LHCN-M2 (cell line): ENCODE measurements at places on chromosomes 11 and 22. TPM values are rescaled to one million over a fixed set of nuclear protein-coding genes. Genes with fewer than 3 reads are reported as not detected.

DNA sequence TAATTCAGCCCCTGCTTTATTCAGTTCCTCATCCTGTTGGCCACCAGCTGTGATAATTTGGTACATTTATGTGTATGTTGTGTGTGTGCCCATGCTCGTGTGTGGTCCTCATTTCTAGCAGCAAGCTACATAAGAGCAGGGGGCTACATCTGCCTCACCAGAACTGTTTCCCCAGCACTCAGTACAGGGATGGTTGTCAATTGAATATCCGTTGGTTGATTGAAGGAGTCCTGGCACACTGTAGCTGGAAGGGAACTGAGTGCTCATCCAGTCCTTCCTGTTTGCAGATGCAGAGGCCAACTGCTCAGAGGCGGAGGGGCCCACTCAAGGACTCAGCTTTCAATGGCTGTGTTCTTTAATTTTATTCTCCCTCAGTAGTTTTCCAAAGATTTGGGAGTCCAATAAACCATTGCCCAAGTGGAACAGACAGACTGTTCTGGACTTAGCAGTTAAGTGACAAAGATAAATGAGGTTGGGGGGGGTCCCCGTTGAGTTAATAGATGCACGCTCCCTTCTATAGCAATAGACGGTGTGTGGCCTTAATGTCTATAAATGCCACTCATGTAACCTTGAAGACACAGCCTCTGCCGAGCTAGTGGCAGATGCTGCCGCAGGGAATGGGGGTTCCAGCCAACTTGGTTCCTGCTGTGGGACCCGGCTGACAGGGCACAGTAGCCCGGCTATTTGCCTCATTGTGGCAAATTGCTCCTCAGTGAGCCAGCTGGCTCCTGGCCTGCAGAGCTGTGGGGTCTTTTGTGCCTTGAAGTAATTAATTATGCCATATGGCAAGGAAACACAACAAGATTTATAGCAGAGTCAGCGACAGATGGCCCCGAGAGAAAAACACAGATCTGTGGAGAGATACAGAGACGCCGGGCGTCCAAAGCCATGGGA is 71.4 kb upstream of the GRK3 start:
- no peak for DNase-seq

GRCh38 chr11:2092956-2093412 is 46.2 kb downstream of the IGF2 start:
- DNase-seq: peak; percentile 94

DNA sequence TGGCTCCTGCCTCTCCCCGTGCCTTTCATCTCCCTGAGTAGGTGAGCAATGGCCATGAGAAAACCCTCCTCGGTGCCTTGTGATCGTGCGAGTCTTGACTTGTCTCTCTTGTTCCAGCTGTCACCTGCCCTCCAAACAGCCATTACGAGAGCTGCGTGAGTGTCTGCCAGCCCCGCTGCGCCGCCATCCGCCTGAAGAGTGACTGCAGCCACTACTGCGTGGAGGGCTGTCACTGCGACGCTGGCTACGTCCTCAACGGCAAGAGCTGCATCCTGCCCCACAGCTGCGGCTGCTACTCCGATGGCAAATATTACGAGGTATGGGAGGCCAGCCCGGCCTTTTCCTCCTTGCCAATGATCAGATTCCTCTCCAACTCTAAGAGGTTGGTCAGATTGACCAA is 51.7 kb downstream of the TECTA start:
- no peak for DNase-seq

- no peak for DNase-seq
These were observed 49.0 kb upstream of the GCAT start for GRCh38 chr22:37758694-37759093.

DNA sequence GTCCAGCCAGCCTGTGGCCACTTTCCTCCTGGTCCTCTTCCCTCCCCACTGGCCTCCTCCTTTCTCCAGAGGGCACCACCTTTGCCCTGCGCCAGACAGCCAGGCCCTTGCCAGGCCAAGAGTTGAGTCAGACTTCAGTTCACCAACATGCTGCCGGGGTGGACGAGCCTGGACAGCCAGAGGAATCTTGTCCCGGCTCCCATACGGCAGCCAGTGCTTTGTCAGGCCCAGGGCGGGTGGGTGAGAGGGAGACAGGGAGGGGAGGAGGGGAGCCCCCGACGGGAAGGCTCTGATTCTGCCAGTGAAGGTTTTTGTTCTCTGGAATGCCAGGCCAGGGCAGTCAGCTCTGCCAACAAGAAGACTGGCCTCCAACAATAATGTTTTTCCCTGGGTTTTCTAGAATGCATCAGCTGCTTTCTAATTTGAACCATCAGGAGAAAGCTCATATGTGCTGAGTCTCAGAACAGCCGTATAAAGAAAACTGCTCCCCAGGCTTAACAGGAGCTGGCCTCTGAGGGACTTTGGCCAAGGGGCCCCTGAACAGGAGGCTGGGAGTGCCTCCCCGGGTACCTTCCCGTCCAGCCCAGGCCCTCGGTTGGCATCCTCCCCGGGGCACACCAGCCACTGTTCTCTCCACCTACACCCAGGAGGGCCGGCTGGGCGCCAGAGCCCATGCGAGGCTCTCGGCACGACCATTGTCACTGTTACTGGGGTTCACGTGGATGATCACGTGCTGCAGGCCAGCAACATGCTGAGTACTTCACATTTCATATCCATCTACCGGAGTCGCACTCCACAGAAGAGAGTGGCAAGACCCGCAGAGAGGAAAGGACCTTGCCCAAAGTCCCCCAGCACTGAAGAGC is 28.6 kb downstream of the LIF start:
- DNase-seq: peak; percentile 39

GRCh38 chr11:109508943-109509342 is 87.0 kb downstream of the C11orf87 start:
- no peak for DNase-seq

GRCh38 chr11:11148104-11148509 is 204.9 kb downstream of the CSNK2A3 start:
- peak; percentile 92 for DNase-seq

DNA sequence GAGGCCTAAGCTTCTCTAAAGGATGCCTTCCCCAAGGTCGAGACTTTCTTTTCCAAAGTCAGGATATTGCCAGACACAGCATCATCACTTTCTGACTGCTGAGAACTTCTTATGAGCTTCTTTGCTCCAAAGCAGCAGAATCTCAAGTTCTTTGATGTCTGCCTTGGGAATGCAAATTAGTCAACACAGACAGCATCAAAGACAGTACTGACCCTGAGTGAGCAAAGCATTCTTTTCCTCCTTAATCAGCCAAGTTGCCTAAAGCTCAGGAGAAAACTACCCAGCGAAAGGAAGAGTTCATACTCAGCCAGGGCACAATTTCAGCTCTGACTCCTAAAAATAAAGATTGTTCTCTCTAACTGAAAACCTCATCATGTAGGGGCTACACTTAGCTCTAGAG is 98.0 kb downstream of the SLC36A4 start:
- DNase-seq: peak; percentile 23

GRCh38 chr11:43825217-43825816 is 55.3 kb upstream of the ALKBH3 start:
- peak; percentile 38 for DNase-seq

DNA sequence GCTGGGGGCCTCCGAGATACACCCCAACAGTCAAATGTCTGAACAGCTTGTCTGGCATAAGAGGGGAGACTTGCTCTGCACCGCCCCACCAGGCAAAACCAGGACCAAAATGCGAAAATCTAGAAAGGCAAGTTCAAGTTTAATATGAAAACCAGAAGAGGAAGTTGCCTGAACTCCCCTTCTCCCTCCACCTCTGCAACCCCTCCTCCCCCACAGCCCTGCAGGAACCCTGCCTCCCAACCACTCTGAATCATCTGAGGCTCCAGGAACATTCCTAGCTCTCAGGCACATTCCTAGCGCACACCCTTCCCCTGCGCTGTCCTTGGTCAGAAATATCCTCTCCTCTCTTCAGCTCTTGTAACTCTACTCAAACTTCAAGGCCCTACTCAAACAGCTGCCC is 36.7 kb downstream of the ISX start:
- peak; percentile 38 for DNase-seq

- peak; percentile 97 for DNase-seq
These were observed 44.8 kb downstream of the ADAMTS8 start for GRCh38 chr11:130383344-130384211.

MTA2 gene
- 142 and 149 TPM in 2 replicates for total RNA-seq

ZNF215 gene
- 1.4 and 1.5 TPM in 2 replicates for total RNA-seq

APOL4 gene
- 0.17 TPM in 1 of 2 replicates, not detected in the other for total RNA-seq

MGAT3 gene
- total RNA-seq: under 0.01 TPM in 1 of 2 replicates, not detected in the other

CHRNA10 gene
- total RNA-seq: 0.51 and 0.98 TPM in 2 replicates
